SK-MEL-5 (cell line): ENCODE measurements at places on chromosomes 4 and X. TPM values are rescaled to one million over a fixed set of nuclear protein-coding genes. Genes with fewer than 3 reads are reported as not detected.

FRMPD4 gene
- total RNA-seq, result not detected in 2 replicates

DNA sequence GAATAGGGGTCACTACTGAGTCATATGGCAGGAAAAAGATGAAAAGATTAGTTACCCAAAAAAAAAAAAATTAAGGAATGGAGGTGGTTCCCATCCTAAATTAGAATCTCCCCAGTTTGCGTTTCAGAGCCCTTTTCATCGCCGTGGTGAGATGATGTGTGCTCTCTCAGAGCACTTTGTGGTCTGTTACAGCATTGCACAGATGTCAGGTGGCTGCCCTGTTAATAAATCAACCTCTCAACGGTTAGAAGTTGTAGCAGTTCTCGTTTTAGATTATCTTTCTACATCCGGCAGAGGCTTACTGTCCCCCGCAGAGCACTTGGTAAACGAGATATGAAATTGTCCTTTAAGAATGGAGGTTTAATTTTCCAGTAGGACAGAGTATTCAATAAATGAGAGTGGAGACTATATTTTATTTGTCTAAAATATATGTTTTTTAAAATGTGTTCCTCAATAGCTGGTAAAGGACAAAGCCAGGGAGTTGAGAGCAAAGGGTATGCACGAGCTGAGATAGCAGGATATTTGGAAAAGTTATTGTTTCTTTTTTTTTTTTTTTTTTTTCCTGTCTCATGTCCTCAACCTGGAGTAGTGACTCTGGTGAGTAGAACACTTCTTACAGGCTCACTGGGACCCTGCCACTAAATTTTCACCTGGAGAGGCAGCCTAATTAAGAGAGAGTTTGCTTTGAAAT lies 26.9 kb downstream of the AFF1 start:
- DNase-seq, result no peak

DNA sequence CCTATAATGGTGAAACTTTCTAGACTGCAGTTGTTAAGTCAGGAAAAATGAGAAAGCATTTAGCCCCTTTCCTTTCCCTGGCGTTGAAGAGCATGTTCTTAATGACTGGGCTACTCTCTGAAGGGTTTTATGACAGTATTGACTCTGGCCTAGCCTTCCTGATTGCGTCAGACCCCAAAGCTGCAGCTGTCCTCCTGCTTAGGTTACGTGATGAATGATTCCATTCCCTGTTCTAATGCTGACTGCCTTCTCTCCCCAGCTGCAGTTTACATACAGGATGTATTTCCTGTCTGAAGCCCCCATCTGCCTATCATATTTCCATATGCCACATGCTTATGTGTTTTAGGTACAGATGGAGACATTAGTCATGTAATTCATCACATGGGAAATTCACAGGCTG lies 105.8 kb upstream of the EGFL6 start:
- no peak for DNase-seq

CFAP97 gene
- 73.5 and 74.9 TPM in 2 replicates for total RNA-seq

GRCh38 chr4:170497112-170497511 lies 407.4 kb upstream of the AADAT start:
- DNase-seq, result peak; percentile 12

APLN gene
- total RNA-seq, result 0.05 and 0.34 TPM in 2 replicates

C4orf51 gene
- total RNA-seq, result not detected in 2 replicates
